ENCODE measurements at places on chromosomes 12 and 14.
A peak's percentile ranks its signal among the peaks of the same experiment; 100 is the strongest.

GRCh38 chr12:43883311-43883710 lies 47.4 kb downstream of the TMEM117 start:
- DNase-seq = no peak

GRCh38 chr14:68670359-68670715 lies 122.5 kb downstream of the ZFP36L1 start:
- DNase-seq = no peak

DNA sequence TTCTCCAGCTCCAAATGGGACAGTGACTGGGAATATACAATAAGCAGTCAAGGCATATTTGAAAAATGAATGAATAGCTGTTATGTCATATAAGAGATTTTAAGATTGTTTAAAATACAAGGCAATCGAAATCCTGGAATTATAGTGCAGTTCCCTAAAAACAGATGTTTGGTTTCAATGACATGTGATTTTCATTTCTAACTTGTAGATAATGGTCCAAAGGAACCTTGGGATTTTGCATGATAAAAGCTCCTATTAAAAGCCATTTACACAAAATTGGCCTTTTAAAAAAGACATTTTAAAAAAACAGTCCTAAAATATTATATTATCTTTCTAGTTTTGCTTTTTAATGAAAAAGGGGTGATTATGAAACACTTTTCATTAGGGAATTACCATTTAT lies 905.1 kb downstream of the GALC start:
- no peak for DNase-seq

DNA sequence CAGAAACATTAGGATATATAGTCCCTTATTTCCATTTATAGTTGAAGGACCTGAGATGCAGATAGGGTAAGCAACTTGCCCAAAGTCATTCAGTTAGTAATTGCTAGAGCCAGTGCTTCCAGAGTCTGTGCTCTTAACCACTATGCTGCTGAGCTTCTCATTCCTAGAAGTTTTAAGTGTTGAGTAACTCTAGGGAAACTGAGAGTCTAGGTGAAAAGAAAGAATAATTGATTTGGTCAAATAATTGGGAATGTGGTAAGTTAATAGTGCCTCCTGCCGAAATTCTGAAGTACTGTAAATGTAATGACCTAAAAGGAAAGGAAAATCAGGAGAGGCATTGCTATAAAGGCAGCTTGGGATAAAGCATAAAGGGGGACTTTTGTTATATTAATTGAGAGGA lies 14.1 kb downstream of the PYROXD1 start:
- no peak for DNase-seq

DNA sequence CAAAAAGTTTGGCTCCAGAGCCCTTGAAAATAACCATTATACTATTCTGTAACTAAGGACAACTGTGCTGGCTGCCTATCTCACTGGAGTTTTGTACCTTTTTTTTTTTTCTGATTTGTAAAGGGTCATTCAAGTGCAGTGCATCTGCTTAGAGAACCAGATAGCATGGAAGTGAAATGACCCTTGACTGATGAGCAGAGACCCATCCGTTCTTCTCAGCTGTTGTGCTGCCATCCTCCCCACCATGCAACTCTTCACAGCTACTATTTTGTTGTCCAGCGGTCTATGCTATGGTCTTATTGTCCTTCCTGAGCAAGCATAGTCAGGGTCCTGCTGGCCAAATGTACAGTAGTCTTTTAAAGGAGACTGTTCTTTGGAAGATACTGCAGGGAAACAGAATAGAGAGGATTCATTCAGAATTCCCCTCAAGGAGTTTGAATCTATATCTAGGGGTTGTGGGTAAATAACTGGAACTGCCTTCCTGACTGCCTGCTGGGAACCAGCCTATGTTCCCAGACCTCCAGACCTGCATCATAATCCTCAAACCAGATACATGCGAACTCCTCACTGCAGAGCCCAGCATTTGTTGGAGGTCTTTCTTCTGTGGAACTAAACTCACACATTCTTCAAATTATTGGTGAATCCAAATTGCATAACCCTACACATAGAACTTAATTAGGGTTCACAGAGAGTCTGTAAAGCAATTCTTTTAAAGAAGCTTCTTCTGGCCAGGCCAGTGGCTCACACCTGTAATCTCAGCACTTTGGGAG lies 41.1 kb downstream of the GPR19 start:
- no peak for DNase-seq

- DNase-seq = no peak
Measured at GRCh38 chr12:124896461-124896860, 18.0 kb downstream of the UBC start.

DNA sequence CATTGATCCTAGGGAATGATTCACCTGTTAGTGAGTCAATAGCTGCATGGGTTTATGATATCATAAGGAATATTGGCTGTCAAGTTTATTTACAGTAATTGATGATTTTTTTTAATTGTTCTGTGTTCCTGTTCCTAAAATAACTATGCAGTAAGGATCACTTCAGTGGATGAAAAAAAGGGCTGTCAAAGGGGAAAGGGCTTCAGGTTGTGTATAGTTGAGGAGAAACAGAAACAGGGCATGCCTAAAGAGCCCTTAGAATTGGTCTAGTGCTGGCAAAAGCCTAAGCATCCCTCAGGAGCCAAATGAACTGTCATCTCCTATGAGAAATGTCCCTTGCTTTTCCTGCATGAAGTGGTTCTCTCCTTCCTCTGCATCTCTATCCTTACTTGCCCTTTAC lies 444.9 kb downstream of the RMST start:
- no peak for DNase-seq

- DNase-seq = no peak
Measured at GRCh38 chr12:31031951-31032335, 41.7 kb upstream of the DDX11 start.

- no peak for DNase-seq
Measured at GRCh38 chr14:104726600-104727451, 2.8 kb downstream of the ADSS1 start.

DNA sequence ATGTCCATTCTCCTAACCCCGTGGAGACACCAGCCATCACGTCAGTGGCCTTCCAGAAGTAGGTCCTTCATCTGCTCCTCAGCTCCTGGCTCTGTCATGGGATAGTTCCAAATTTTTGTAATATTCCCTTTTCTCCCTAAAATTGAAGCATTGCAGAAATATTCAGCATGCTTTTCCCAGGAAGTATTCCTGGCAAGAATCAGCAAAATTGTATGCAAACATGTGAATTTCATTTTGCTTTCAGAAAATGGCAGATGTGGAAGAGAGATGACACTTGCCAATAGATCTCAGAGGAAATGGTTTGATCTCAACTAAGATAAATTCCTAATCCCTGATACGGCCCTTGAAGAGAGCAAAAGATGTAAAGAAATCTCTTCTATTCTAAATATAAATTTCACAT lies 298.9 kb downstream of the ITPR2 start:
- DNase-seq = no peak

GRCh38 chr14:70822530-70823185 lies 13.3 kb upstream of the MAP3K9 start:
- DNase-seq = no peak

DNA sequence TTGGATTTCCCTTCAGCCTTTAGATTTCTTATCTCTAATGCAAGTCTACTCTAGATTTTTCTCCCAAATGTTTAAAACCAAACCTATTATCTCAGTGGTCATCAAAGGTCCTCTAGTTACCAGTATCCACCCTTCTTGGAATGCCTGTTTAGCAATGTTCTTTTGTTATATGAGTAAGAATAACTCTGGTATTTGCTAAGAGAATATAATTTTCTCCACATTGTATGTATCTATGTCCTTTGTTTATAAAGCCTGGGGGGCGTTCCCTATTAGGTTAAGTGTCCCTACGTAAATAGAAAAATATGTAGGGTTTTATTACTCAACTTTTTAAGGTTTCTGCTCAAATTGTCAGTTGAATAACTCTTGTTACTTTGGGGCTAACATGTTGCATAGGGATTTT lies 27.3 kb downstream of the PPM1A start:
- no peak for DNase-seq

- DNase-seq = no peak
Measured at GRCh38 chr14:93916498-93916897, 10.6 kb upstream of the FAM181A start.

DNA sequence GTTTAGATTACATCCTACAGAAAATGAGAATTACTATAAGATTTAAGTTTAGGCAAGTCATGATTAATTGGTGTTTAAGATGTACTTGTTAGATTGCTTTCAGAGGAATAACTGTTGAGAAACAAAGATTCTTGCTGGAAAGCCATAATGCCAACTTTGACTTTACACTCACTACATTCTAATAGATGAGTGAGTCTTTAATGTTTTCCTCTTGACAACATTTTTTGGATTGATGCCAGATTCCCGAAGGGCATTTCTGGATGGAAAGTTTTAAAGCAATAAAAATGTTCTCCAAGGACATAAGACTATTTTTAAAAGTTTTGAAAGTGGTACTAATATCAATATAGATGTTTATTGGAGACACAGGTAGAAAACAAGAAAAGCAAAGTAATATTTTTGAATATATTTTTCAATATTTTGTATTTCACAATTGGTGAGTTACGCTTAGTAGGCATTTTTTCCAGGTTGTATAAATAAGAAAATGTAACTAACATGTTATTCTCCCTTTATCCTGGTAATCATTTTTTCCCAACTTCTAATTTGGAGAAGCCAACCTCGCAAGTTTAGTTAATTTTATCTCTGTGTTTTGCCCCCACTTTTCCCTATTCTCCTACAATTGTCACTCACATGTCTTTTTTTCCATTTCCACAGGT lies 307.3 kb downstream of the CEP128 start:
- peak; percentile 57 for DNase-seq

GRCh38 chr14:59331217-59331616 lies 134.0 kb downstream of the GPR135 start:
- DNase-seq = no peak

DNA sequence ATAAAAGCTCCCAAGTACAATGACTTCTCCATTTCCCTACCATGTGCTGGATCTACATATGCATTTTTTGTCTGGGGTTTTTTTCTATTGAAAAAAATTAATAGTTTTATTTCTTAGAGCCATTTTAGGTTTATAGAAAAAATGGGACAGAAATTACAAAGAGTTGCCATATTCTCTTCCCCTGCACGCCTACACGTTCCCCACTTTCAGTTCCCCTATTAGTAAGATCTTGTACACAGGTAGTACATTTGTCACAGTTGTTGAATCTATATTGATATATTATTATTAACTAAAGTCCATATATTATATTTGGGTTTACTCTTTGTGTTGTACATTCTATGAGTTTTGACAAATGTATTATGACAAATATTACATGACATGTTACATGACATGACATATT lies 35.7 kb downstream of the SIX6 start:
- no peak for DNase-seq

- no peak for DNase-seq
Measured at GRCh38 chr12:119843100-119843499, 34.0 kb downstream of the CIT start.

DNA sequence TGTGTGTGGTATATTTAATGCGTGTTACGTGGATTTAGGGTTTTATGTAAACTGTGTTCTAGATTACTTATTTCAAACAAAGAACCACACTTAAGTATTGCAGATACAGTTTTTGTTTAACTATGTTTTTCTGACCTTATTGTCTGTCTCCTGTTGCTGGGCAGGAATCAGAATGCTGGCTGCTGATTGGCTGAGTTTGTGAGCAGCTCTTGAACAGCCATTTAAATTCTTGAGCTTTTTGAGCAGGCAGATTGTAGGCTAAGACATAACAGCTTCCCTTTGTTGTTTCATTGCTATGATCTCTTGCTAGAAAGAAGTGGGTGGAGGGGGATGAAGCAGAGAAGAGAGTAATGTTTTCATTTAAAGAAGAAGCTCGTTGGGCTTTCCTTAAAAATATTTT lies 52.2 kb downstream of the ATF7IP start:
- no peak for DNase-seq

GRCh38 chr14:88535149-88535548 lies 19.7 kb downstream of the PTPN21 start:
- DNase-seq = no peak

DNA sequence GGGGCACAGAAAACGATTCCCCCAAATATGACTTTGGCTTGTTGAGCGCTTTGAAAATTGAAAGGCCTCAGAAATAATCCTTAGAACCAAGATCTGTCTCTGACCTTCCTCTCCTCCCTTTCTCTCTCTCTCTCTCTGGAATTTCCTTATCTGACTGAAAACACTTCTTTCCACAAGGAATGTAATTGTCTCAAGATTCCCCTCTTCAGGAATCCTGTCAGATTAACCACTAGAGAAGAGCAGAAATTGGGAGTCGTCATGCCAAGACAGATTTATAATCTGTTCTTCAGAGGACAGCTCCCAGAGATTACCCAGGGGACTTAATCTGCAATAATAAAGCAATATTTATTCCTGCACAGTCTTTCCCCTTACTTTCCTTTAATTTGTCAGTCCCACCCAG lies 317.6 kb downstream of the ACSS3 start:
- DNase-seq = no peak

GRCh38 chr14:37579274-37579673 lies 15.8 kb downstream of the FOXA1 start:
- no peak for DNase-seq

- no peak for DNase-seq
Measured at GRCh38 chr14:60222820-60223219, 26.2 kb upstream of the PPM1A start.

DNA sequence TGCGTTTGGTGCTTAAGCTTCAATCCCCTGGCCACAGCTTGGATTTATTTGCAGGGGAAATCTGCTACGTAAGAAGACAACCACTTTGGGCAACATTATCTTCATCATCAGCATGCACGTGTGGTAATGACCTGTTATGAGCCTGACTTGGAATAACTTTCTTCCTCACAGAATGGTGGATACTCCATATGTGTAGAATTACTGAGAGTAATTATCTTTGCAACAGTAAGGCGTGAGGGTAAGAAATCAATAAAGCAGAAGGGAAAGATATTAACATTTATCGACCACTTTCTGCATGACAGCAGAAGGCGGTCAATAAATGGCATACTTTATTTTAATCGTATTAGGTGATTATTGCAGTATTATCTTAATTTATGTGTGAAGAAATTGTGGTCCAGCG lies 152.7 kb downstream of the RGS6 start:
- DNase-seq = no peak

DNA sequence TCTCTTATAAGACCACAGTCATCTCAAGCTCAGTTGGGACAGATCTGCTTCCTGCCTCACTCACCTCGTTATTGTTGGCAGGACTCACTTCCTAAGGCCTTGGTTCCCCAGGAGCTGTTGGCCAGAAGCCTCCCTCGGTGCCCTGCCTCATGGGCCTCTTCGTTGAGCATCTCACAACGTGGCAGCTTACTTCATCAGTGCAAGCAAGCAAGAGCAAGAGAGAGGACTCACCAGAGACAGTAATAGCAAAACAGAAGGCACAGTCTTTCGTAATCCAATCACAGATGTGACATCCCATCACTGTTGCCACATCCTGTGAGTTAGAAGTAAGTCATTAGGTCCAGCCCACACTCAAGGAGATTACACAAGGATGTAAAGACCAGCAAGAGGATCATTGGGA lies 5.1 kb upstream of the NUMB start:
- no peak for DNase-seq

GRCh38 chr12:7994731-7995205 lies 37.7 kb upstream of the FOXJ2 start:
- no peak for DNase-seq

GRCh38 chr12:99455350-99456035 lies 192.1 kb upstream of the GARIN6 start:
- DNase-seq = peak; percentile 84

Measured in SK-N-MC (cell line).